ENCODE measurements at places on chromosomes 1 and 21. TPM values are rescaled to one million over a fixed set of nuclear protein-coding genes. Genes with fewer than 3 reads are reported as not detected.

DNA sequence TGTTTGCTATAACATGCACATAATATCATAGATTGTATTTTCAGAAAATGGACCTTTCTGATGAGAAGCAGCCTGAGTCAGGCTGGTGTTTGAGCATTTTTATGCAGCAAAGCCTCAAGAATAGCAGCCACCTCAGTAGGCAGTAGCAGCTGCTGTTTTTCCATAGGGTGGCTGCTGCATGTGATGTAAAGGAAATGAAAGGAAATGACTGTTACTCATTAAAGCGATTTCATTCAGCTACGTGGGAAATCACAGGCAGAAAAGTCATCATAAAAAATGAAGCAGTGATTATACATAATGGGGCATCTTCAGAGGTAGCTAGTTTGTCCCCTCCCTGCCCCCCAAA, 110.4 kb downstream of the PATJ start:
- no peak overlapping the region for H3K4me3 ChIP-seq
- DNase-seq = no peak
- no peaks in the 10 kb centered on the region for H3K27me3 ChIP-seq
- H3K4me1 ChIP-seq = no peaks in the 10 kb centered on the region
- no peaks in the 10 kb centered on the region for H3K36me3 ChIP-seq

GRCh38 chr1:150083907-150084306, 16.3 kb downstream of the VPS45 start:
- no peak overlapping the region for H3K4me3 ChIP-seq
- no peak for DNase-seq
- H3K4me1 ChIP-seq = no peaks in the 10 kb centered on the region
- no peak overlapping the region for H3K27ac ChIP-seq
- no peaks in the 10 kb centered on the region for H3K27me3 ChIP-seq

Gene PLA2G4A
- total RNA-seq = 19.0 TPM

DNA sequence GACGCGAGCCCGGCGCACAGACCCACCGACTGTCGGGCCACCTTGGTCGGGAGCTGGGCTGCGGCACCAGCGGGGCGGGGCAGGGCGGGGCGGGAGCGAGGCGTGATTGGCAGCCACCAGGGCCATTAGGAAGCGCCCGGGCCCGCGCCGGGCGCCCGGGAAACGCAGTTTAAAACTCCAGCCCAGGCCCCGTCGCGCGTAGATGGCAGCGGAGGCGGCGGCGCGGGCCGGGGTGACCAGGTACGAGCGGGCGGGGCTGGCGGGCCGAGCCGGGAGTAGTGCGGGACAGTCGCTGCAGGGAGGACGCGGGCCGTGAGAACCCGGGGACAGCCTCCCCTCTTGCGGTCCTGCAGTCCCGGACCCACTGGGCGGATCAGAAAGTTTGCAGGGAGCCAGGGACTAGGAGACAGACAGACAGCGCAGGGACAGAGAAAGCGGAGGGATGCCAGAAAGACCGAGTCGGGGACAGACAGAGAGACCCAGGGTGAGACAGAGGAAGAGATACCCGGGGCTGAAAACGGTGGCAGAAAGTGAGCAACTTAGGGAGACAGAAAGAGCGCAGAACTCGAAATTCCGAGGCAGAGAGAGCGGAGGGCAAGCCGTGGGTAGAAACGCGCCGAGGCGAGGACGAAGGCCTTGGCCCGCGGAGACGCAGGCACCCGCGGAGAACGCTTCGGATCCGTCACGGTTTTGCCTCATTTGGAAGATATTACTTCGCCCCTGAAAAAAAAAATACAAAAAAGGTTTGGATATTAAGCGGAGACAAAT, at the start of gene DMBX1:
DMBX1 (plus strand) TSS at position 199 of the 768 bp plus-strand sequence. CDS start 17,175 bp downstream, outside the sequence.
- peak within 1 kb of the TSS; percentile 15 for H3K4me3 ChIP-seq
- H3K27me3 ChIP-seq = peaks cover 4% of the 10 kb centered on the region
- DNase-seq = no peak
- no peak within 1 kb of the TSS for H3K27ac ChIP-seq

DNA sequence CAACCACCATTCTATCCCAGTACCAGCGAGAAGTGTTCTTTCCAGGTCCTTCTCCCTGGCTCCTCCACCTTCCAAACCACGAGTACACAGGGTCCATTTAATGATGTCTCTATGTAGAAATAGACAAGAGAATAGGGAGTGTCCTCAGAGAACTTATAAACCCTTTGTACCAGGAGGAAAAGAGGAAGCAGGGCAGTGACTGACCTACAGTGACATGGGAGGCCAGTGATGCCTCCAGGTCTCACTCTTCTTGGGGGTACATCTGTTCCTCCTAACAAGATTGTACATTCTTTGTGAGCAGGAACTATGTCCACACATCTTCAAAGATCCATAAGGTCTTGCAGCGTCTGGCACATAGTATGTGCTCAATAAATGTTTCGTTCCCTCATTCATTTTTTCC, 18.7 kb upstream of the FMOD start:
- DNase-seq = no peak
- no peaks in the 10 kb centered on the region for H3K27me3 ChIP-seq
- no peak overlapping the region for H3K4me3 ChIP-seq
- peaks cover 10% of the 10 kb centered on the region for H3K4me1 ChIP-seq

DNA sequence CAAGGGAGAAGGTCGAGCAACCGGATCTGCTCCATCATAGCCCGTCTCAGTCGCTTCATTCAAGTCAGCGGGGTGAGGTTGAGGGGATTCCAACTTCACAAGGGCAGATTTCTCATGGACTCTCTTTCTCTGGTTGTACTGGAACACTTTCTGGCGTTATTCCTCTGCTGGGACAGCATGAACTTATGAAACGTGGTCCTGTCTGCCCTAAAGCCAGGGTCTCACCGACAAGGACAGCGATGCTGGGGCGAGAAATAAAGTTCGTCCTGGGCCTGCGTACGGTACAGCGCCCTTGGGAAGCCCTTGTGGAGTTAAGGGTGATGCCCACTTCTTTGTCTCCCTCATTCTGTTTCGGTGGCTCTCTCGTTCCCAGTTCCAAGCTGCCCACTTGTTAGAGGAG, 1.3 kb upstream of the FLVCR1 start:
- no peaks in the 10 kb centered on the region for H3K27me3 ChIP-seq
- no peak overlapping the region for H3K4me3 ChIP-seq
- H3K27ac ChIP-seq = no peak overlapping the region
- no peak for DNase-seq
- peaks cover 7% of the 10 kb centered on the region for H3K4me1 ChIP-seq

- no peak for DNase-seq
- H3K27me3 ChIP-seq = no peaks in the 10 kb centered on the region
- no peak overlapping the region for H3K27ac ChIP-seq
- no peaks in the 10 kb centered on the region for H3K36me3 ChIP-seq
These were observed 103.5 kb upstream of the ST6GALNAC5 start for GRCh38 chr1:76763738-76764137.

DNA sequence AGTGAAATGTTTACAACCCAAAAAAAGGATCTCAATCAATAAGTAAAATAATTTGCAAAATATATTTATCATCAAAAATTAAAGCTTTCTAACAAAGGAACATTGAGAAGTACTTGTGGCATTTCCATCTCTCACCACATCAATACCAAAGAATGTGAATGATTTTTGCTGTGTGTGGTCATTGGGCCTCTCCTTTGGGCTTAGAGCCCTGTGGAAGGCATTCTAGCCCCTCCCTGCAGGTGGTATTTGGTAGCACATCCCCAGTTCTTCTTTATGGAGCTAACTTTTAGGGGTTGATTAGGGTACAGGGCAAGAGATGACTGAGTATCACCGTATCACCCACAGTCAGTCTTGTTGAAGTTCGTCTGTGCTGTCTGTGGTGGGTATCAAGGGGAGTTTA, 294.1 kb upstream of the SGIP1 start:
- no peak overlapping the region for H3K27ac ChIP-seq
- DNase-seq = no peak
- no peaks in the 10 kb centered on the region for H3K4me1 ChIP-seq

DNA sequence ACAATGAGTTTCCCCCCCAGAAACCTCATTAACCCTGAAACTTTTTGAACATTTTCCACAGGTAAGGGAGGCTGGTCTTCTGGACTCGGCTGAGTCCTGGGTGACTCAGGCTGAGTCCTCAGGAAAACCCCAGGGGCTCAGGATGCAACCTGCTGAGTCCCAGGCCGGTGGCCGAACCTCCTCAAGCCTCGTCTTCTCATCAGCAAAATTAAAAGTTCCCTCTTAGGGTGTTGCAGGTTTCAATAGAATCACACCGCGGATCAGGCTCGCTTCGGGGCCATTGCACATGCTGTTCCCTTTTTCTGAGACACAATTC, 35.0 kb upstream of the GRHL3 start:
- no peaks in the 10 kb centered on the region for H3K27me3 ChIP-seq
- H3K4me3 ChIP-seq = no peak overlapping the region
- DNase-seq = no peak
- H3K36me3 ChIP-seq = no peaks in the 10 kb centered on the region
- H3K4me1 ChIP-seq = no peaks in the 10 kb centered on the region

DNA sequence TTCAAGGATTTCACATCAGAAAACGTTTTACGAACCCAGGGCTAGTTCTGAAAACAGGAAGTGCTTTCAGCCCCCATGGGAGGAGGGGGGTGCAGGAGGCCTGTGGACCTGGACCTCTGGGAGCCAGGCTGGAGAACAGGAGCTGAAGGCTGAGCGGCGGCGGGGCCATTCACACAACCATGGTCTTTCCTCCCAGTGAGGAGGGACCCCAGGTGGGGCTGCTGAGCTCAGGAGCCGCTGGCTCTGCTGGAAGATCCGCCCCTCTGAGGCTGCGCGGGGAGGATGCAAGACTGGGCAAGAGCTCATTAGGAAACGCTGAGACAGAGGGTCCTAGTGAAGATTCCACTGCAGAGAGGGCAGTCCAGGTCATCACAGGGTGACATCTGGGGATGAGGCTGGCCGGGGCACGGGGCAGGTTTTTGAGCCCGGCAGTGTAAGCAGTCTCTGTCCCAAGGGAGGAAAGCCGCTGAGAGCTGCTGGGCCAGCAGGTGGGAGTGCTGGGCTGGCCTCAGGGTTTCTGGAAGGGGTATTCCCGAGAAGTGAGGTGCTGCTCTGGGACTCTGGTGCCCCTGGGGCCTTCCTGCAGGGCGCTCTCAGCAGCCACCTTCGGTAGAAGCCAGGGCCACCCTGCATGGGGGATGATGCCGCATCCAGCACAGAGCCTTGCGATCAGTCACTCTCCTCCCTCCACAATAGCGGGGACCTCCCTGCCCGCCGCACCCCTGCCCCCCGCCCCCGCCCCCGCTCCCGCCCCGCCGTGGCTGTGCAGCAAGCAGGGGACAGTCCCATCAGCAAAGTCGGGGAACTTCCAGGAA, 7.5 kb downstream of the MX2 start:
- H3K27me3 ChIP-seq = no peaks in the 10 kb centered on the region
- H3K4me3 ChIP-seq = peak overlapping the region; percentile 3
- peak; percentile 42 for DNase-seq
- no peak overlapping the region for H3K27ac ChIP-seq
- peaks cover 2% of the 10 kb centered on the region for H3K4me1 ChIP-seq
- no peaks in the 10 kb centered on the region for H3K36me3 ChIP-seq

DNA sequence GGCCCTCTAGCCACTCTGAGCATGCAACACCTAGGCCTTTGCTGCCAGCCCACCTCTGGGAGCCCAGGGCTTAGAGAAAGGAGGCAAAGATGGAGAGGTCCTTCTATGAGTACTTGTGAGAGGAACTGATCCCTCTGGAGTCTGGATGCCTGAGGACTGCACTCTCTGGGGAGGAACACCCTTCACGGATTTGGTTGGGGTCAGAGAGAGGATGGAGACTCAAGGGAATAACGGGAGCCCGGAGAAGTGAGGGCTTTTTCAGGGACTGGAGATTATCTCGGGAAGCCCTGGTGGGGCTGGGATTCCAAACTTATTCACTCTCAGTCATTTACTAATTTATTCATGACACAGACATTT, 413 bp upstream of the C1orf232 start:
- no peak for DNase-seq
- H3K27ac ChIP-seq = peak overlapping the region; percentile 76
- H3K4me3 ChIP-seq = peak overlapping the region; percentile 91

GRCh38 chr1:5978452-5978851, 13.8 kb downstream of the NPHP4 start:
- no peaks in the 10 kb centered on the region for H3K4me1 ChIP-seq
- H3K36me3 ChIP-seq = no peaks in the 10 kb centered on the region
- no peak overlapping the region for H3K4me3 ChIP-seq
- no peak overlapping the region for H3K27ac ChIP-seq

- H3K4me1 ChIP-seq = no peaks in the 10 kb centered on the region
- H3K27ac ChIP-seq = no peak overlapping the region
- no peak overlapping the region for H3K4me3 ChIP-seq
- no peaks in the 10 kb centered on the region for H3K27me3 ChIP-seq
- no peaks in the 10 kb centered on the region for H3K36me3 ChIP-seq
- DNase-seq = no peak
These were observed 35.8 kb upstream of the CCN1 start for GRCh38 chr1:85544689-85545215.

GRCh38 chr1:2374252-2375155, 16.9 kb downstream of the MORN1 start:
- no peak for DNase-seq
- H3K4me1 ChIP-seq = no peaks in the 10 kb centered on the region
- no peak overlapping the region for H3K4me3 ChIP-seq
- no peaks in the 10 kb centered on the region for H3K27me3 ChIP-seq
- no peak overlapping the region for H3K27ac ChIP-seq
- H3K36me3 ChIP-seq = no peaks in the 10 kb centered on the region

Gene RAB3GAP2
- total RNA-seq = 30.5 TPM

Gene ARTN
- 1.3 TPM for total RNA-seq

Gene MIS18A
- total RNA-seq = 7.7 TPM

GRCh38 chr1:211358685-211359084, 32.1 kb downstream of the TRAF5 start:
- no peaks in the 10 kb centered on the region for H3K36me3 ChIP-seq
- no peak overlapping the region for H3K4me3 ChIP-seq
- H3K27me3 ChIP-seq = no peaks in the 10 kb centered on the region
- DNase-seq = no peak

- H3K27ac ChIP-seq = no peak overlapping the region
- peaks cover 12% of the 10 kb centered on the region for H3K4me1 ChIP-seq
- DNase-seq = no peak
These were observed 7.0 kb downstream of the SH3BP5L start for GRCh38 chr1:248818505-248819374.

GRCh38 chr1:205767248-205767647, 8.0 kb downstream of the RAB29 start:
- DNase-seq = no peak
- H3K27ac ChIP-seq = no peak overlapping the region
- H3K4me1 ChIP-seq = peaks cover 6% of the 10 kb centered on the region
- no peak overlapping the region for H3K4me3 ChIP-seq

GRCh38 chr1:14606632-14607031, 8.1 kb downstream of the KAZN start:
- H3K4me3 ChIP-seq = no peak overlapping the region
- no peak for DNase-seq
- H3K36me3 ChIP-seq = no peaks in the 10 kb centered on the region
- H3K4me1 ChIP-seq = no peaks in the 10 kb centered on the region
- no peaks in the 10 kb centered on the region for H3K27me3 ChIP-seq

- no peaks in the 10 kb centered on the region for H3K27me3 ChIP-seq
- no peaks in the 10 kb centered on the region for H3K36me3 ChIP-seq
- H3K4me1 ChIP-seq = peaks cover 4% of the 10 kb centered on the region
- DNase-seq = peak; percentile 6
- H3K27ac ChIP-seq = no peak overlapping the region
These were observed 8.4 kb upstream of the SLC19A1 start for GRCh38 chr21:45550522-45551210.

Gene LCE2A
- not detected for total RNA-seq

GRCh38 chr1:64147759-64148158, 55.7 kb upstream of the UBE2U start:
- no peak for DNase-seq
- H3K36me3 ChIP-seq = no peaks in the 10 kb centered on the region
- H3K27ac ChIP-seq = no peak overlapping the region
- peaks cover 3% of the 10 kb centered on the region for H3K4me1 ChIP-seq
- H3K27me3 ChIP-seq = no peaks in the 10 kb centered on the region
- no peak overlapping the region for H3K4me3 ChIP-seq
